Neural progenitor cell (in vitro differentiated cells): ENCODE measurements at places on chromosomes 16 and 17.
A peak's percentile ranks its signal among the peaks of the same experiment; 100 is the strongest.

GRCh38 chr16:354971-355461 lies 2.5 kb upstream of the AXIN1 start:
- no peak for DNase-seq

DNA sequence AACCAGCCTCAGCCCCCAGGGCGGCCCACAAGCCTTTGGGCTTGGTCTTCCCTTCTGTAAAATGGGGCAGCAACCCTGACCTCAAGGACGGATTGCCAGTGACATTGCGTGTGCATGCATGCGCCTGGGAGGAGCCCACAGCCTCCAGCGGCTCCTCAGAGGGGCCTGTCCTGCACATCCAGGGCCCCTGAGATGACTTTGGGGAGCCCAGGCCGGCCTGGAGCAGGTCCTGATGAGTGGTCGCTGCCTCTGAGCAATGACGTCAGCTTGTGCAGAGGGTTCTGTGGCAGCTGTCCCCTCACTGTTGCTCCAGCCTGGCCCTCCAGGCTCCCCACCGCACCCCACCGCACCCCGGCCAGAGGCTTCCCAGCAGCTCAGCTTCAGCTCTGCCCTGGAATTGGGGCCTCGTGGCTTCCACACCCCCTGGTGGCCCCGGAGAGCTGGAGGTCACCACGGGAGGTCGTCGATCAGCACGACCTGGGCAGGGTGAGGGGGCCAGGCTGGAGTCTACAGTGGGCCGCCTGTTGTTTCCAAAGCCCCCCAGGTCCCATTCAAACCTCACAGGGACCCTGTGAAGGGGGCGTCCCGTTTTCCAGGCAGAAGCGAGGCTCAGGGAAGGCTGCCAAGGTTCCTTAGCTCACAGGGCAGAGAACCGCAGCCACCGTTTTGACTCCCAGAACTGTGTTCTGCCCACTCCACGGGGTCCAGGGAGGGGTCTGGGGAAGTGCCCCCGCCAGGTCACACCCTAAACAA lies 341.8 kb downstream of the SEC14L1 start:
- no peak for DNase-seq

DNA sequence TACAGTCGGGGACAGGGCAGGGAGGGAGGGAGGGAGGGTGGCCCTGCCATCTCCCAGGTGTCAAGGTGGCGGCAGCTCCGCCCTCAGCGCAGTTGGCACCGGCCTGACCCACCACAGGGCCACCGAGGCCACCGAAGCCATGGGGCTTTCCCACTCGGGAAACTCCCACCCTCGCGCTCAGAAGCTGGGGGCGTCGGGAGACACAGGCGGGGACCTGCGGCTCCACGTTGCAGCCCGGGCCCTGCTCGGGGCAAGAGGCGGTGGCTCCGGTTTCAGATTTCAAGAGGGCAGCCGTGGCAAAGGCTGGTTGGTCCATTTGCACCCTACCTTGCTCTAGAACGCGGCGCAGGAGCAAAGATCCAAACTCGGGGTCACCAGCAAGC lies 544 bp downstream of the CYB561 start:
- DNase-seq: peak; percentile 74

DNA sequence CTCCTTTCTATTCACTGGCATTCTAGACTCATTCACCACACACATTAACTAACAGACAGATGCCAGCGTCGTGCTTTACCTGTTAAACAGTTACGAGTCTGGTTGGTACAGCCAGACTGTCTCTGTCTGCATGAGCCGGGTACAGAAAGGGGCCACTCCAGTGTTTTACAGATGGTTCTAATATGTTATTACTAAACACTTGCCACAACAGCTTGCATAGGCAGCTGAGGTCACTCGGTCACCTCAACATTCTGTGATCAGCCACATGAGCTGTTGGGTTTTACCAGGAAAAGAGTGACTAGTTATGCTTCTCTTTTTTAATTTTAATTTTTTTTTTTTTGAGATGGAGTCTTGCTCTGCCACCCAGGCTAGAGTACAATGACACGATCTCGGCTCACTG lies 25.2 kb downstream of the CD300A start:
- no peak for DNase-seq

GRCh38 chr16:21239646-21240045 lies 6.1 kb downstream of the ANKS4B start:
- DNase-seq: no peak

DNA sequence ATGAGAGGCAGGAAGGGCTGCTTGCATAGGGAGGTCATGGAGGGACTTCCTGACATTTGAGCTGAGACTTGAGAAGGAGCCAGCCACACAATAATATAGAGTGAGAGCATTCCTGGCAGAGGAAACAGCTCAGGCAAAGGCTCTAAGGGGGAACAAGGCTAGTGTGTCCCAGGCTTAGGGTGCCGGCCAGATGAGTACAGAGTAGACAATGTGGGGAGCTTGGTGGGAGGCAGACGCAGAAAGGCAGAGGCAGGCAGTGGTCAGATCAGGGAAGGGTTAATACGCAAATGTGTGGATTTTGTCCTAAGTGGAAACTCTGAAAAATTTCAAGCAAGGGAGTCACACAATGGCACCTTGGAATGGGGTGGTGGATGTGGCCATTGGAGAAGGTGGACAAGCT lies 31.3 kb downstream of the CD300LB start:
- DNase-seq: no peak

- DNase-seq: no peak
Measured at GRCh38 chr17:38797158-38797490, 2.2 kb downstream of the PIP4K2B start.

- peak; percentile 43 for DNase-seq
Measured at GRCh38 chr16:4454623-4455022, 19.8 kb downstream of the NMRAL1 start.

DNA sequence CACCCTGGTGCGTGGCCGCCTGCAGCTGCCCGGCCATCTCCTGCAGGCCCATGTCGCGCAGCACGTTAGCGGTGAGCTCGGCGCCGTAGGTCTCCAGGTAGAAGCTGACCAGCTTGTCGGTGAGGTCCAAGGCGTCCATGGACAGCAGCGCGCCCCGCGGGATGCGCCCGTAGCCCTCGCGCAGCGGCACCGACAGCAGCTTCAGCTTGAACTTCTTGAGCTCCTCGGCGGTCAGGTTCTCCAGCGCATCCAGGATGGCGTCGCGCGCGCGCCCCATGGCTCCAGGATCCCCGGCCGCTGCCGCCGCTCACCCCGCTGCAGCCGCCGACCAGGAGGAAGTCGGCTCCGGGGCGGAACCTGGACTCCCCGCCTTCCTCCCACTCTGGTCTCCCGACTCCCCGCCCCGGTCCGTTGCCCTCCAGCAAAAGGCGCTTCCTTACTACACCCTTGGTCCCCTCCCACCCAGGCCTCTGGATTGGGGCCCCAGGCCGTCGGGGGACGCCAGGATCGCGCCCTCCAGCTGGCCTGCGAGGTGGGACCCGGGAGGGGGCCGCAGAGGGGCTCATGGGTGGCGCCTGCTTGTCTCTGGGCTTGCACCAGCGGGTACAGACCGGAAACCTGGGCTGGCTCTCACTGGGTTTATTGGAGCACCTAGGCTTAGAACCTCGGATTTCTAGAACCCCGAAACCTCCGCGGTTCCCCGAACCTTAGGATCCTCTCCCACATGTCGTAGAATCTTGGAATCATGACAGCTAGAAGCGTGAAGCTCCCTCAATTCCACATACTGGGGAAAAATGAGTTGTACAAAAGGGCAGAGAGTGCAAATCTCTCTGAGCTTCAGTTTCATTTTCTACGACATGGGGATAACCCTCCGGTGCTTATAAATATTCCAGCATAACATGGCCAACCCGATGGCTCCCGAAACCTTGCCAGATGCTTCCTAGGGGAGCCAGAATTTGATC lies at the start of gene PYCARD:
Gene PYCARD (minus strand): TSS at position 347 of the 962 bp plus-strand sequence. CDS start 70 bp downstream, at position 277.
- peak; percentile 49 for DNase-seq

GRCh38 chr16:46918905-46919792 lies 35.0 kb downstream of the GPT2 start:
- peak; percentile 80 for DNase-seq

GRCh38 chr16:54430491-54431030 lies 144.0 kb upstream of the IRX3 start:
- peak; percentile 87 for DNase-seq

DNA sequence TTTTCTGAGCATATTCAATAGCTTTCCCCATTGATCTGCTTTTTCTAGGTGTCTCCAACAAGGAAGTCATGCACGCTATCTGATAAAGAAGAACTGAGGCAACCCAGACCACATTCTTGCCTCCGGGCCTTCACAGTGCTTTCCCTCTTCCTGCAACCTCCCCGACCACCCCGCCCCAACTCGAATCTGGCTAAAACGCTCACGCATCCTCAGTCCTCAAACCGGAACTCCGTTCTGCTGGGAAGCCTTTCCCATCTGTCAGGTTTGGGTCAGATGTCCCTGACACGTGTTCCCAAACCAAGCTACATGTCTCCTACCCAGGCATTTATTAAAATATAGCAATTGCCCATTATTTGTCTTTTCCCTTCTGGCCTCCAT lies 112.7 kb downstream of the VPS53 start:
- DNase-seq: no peak

DNA sequence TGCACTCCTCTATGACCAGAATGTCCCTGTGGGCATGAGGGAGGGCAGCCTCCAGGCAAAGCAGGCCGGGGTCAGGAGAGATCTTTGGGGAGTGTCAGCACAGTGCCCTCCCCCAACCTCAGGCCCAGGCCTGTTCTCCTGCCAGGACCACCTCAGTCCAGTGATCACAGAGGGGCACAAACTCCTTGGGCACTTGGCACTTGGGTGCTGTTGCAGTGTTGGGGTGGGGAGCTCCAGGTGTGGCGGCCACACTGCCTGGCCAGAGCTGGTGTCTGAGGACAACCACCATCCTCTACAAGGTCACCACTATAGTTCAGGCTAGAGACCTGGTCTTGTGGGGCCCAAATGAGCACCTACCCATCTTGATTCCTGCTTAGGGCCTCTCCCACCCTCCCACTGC lies 37.2 kb downstream of the SMPD3 start:
- DNase-seq: no peak

DNA sequence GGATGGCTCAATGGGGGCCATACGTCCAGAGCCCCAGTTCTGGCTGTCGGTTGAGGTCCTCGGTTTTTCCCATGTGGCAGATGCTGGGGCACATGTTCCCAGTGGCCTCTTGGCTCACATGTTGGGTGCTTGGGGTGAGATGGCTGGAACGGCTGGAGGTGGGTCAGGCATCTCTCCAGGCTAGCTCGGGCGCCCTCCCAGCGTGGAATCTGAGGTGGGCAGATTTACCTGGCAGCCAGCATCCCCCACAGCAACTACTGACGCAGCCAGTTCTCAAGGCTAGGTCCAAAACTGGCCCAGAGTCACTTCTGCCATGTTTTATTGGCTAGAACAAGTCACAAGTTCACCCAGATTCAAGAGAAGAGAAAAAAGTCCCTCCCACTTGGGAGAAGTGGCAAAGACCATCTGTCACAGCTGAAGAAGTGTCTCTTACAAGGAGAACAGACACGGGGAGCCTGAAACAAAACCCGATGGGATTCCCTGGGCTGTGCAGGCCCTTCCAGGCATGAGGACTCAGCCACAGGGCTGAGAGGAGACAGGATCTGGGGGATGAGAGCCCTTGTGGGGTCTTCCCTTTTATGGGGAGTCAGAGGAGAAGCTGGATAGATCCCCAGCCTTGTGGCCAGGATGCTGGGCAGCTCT lies 15.2 kb downstream of the ACE start:
- no peak for DNase-seq

GRCh38 chr16:85868495-85868894 lies 30.5 kb upstream of the IRF8 start:
- DNase-seq: no peak

DNA sequence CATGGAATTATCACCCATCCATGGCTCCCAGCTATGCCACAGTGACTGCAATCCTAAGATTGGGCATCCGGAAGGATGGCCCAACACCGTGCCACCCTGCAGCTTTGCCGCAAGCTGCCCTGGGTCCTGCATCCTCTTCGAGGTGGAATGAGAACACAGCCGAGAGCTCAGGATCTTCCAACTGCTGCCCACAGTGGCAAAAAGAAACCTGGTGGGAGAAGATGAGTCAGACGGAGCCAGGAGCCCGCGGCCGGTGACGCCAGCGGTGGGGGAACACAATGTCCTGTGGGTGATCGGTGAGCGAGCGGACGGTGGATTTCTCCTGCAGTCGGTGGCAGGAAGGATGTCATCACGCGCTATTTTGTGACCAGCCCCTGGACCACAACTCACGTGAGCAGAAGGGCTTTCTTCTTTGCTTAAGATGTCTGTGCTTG lies 20.1 kb downstream of the CD7 start:
- no peak for DNase-seq

DNA sequence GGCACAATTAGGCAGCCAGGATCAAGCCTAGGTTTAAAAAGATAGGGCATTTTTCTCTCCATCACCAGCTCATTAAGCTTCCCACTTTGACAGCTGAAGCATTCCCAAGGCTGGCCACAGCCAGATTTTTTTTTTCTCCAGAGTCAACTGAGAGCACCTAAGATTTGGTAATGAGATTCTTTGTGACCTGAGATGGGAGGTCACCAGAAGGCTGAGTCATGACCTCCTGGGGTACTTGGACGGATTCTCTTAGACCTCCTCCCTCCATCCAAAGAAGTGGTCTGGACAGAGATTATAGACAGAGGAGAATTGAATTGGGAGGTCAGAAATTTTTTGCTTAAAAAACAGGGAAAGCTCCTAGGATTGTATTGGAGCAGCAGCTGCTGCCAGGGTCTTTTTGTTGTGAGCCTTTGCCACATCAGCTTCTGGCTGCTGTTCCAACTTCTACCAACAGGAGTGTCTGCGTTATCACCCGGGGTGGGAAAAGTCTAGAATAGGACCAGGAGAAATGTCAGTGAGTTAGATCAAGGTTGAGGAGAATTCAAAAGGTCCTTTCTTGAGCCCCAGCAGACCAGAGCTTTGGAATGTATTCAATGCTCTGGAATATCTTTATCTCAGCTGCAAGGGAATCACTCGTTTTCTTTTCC lies 221.2 kb upstream of the N4BP1 start:
- peak; percentile 54 for DNase-seq

DNA sequence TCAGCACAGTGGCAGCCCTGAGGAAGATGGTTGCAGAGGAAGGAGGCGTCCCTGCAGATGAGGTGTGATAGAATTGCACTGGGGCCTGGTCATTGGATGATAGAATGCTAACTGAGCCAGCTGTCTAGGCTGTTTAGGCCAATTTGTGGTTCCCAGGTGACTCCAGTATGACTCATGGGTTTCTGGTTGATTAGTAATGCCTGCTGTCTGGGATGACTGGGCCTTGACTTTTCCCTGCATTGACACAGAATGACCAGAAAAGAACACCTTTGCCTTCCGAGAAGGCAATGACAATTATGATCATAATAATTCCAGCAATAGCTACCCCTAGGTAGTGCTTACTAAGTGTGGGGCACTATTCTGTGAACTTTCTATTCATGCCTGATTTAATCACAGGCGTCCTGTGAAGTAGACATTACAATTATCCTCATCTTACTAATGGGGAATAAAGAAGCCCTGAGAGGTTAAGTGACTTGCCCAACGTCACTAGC lies 31.5 kb downstream of the USP43 start:
- DNase-seq: no peak

GRCh38 chr16:8890549-8890921 lies 8.4 kb downstream of the LITAFD start:
- no peak for DNase-seq

- peak; percentile 68 for DNase-seq
Measured at GRCh38 chr17:42403150-42403549, 14.9 kb upstream of the STAT3 start.

DNA sequence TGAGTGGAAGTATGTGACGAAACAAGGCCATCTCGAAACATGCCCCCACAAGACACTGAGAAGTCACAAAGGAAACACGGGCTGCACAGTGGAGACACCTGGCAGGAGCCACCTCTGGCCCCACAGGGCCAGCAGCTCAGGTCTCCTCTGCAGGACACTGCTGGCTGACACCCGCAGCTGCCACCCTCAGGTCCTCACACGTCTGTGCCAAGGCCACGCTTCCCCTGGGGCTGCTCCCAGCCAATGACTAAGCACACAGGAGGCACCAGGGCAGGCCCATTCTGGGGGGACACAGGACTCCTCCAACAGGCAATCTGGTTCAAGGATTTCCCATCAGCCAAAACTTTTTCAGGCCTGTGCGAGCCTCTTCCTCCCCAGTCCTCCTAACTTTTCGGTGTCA lies 36.4 kb downstream of the MBTPS1 start:
- DNase-seq: no peak
